Activated CD4-positive, alpha-beta T cell treated with anti-CD3 and anti-CD28 coated beads, Interleukin-2, amount 50 U/mL, for 1 hour (primary cell): ENCODE measurements at places on chromosomes 16 and 17.
A peak's percentile ranks its signal among the peaks of the same experiment; 100 is the strongest.

- no peak for DNase-seq
Observed at GRCh38 chr17:37092071-37092470, 143.3 kb downstream of the AATF start.

GRCh38 chr17:81932333-81932983 is 4.6 kb downstream of the PYCR1 start:
- DNase-seq, result no peak

GRCh38 chr16:66636199-66636598 is 31.7 kb downstream of the CMTM3 start:
- DNase-seq, result no peak

DNA sequence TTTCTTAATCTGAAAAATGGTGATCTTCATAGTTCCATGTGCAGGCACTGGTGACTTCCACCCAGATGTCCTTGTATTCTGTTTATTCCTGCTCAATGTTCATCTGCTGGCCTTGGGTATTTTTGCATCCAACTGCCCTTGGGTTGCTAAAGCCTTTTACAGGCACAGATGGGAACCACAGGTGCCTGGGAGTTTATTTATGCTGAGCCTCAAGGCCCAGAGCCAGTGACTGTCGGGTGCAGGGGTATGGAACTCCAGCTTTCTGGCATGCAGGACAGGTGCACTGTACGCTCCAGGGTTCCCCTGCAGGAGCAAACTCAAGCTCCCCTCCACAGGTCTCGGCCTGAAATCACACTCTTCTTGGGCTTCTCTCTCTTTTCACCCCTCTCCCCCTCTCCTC is 22.3 kb downstream of the DYNLRB2 start:
- DNase-seq, result no peak

DNA sequence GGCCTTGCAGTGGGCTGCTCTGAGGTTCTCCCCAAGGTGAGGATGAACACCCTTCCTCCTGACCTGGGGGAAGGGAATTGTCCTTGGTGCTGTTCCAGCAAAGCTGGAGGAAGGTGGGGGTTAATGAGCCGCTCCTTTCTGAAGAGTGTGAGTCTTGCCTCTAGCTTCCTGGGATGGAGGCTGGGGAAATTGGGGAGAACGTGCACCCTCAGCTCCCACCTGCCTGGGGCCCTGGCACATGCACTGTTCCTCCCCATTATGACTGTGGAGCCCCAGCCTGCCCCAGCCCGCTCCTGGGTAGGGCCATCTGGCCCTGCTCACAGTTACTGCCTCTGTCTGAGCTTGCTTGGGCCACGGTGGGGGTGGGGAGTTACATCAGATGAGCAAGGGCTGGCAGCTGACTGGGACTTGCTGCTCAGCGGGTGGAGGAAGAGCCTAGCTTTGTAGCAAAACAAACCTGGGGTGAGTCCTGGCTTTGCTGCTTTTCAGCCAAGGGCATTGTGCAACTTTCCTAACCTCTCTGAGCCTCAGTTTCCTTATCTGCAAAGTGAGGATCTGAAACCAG is 11.1 kb downstream of the TNS4 start:
- no peak for DNase-seq

DNA sequence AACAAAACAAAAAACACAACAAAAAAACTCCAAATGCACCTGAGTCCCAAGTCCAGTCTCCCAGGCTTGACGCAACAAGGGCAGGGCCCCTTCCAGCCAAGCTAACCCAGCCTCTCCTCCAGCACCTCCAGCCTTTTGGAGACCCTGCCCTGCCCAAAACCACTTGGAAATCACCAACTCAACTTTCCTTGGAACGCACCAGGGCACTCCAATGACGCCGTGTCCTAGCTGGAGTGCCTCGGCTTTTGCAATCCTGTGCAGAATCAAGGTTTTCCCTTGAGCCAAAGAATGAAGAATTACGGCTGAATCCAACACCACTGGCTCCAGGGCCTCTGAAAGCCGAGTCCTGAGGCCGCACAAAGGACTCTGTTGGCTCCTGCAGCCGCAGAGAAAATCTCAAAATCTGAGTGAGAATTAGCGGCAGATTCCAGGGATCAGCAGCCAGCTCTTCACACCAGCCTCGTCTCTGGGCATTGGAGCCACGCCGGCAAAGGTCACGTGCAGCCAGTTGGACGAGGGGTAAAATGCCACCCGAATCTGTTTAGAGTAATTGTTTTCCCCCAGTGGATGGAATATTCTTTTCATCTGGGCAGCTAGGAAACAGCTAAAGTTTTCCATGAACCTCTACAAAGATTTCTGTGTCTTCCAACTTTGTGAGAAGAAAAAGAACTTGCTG is 9.7 kb upstream of the BAIAP2 start:
- DNase-seq, result no peak

DNA sequence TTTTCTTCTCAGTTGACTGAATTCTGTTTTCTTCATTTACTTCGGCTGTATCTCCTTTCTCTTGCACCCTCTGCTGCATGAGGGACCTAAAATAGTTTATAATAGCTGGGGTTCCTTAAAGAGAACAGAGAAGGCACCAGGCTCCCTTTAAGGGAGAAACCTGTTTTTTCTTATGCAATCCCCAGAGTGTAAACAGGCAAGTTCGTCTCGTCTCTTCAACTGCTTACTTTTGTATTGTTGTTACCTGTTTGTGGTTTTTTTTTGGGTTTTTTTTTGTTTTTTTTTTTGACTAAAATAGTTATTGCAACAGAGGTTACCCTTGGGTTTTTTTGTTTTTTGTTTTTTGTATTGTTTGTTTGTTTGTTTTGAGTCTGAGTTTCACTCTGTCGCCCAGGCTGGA is 3.7 kb upstream of the LDHD start:
- no peak for DNase-seq

GRCh38 chr16:70276392-70276791 is 12.9 kb downstream of the AARS1 start:
- no peak for DNase-seq

DNA sequence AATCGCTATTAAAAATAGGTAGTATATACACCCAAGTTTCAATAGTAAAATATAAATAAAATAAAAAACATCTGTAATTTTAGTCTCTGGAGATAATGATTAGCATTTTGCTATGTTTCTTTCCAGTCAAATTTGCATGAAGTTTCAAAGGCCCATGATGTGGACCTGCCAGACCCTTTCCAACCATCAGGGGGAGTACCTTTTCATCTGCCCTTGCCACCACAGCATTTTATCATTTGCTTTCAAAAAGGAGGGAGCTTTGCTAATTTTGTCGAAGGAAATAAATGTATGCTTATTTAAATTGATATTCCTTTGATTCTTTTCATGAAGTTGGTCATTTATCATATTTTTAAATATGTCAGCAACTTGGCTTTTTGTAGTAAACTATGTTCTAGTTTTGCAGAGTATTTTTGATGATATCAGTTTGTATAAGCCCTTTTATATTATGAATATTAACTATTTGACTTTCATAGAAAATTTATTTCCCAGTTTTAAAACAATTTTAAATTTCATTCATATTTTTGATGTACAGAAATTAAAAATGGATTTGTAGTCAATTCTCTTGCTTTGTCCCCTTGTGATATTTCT is 115.2 kb upstream of the NETO2 start:
- no peak for DNase-seq

- peak; percentile 73 for DNase-seq
Observed at GRCh38 chr16:3879887-3880564, 487 bp downstream of the CREBBP start.

DNA sequence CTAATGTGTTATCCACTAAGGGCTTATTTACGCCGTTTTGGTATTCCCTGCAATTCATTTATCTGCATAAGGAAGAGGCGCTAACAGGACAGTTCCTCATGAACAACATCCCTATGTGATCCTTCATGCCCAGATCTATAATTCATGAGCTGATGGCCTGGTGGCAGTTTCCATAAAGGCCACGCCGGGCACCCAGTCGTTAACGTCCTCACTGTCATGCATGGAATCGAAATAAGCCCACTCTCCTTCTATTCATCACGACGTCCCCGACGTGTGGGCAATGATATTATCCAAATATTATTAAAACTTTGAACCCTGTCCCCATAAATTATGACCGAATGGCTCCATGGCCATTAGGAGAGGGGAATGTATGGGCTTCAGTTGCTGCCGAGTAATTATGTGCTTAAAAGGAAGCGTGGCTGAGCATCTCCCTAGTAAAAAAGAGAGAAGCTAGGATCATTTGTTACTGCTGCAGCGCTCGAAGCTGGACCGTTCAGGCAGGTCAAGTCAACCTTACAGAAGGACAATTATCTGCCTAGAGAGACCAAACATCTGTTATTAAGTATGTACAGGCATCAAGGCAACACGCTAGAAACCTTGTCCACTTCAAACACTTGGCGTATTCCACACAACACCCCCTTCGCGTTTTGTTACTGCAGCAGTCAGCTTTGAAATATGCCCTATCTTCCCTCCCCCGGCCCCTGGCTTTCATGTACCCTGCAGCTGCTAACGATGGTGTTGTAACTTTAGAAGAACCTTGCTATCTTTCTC is 94.0 kb upstream of the SALL1 start:
- DNase-seq, result no peak

- DNase-seq, result no peak
Observed at GRCh38 chr17:15117239-15117638, 147.9 kb downstream of the PMP22 start.

DNA sequence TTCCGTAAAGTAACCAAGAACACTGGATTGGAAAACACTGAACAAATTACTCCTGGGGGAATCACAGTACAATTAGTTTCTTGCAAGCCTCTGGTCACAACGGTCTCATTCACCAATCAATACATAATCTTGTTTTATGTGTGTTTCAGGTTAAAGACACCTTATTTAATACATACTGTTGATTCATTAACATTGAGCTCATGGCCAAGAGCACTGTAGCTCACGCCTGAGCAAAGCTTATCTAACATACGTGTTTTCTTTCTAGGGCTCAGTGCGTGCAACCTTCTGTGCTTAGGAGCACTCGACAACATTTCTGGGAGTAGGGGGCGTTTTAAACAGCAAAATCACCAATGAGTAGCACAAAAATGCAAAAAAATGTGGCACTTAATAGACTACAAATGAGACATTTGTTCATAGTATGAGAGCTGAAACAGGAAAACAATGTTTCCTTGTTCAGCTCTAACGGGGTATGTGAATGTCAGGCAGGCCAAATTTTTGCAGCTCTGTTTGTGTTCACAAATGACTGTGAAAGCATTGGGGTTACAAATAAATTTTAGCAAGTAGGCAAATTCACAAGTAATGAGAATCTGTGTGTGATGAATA is 206.2 kb downstream of the CNTNAP4 start:
- DNase-seq, result no peak

GRCh38 chr17:8393470-8394231 is 4.0 kb downstream of the RNF222 start:
- DNase-seq, result peak; percentile 20

- DNase-seq, result peak; percentile 31
Observed at GRCh38 chr17:35568561-35568960, 7.9 kb upstream of the SLFN14 start.

DNA sequence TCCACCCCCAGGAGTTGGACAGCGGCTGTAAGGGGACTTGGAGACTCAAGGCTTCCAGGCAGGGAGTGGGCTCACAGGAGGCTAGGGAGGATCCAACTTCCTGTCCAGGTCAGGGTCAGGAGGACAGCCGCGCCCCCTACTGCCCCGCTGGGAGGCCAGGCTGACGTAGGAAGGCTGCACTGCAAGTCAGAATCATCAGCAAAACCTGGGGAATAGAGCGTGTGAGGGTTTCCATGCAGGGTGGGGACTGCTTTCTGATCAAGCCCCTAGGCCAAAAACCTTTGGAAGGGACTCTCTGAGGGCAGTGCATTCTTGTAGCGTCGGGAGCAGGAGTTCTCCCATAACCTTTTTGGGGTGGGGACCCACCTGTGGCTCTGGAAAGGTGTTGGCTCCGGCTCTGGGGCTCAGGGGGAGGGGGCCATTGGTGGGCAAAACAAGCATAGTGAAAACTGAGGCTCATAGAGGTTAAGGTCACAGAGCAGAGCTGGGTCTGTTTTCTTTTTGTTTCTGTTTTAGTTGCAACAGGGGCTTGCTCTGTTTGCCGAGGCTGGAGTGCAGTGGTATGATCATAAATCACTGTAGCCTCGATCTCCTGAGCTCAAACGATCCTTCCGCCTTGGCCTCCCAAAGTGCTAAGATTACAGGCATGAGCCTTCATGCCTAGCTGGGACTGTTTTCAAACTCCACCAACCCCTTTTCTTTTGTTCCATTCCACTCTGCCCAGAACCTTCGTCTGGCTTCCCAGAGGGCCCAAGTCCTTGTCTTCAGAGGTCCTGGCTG is 22.1 kb downstream of the RAI1 start:
- DNase-seq, result no peak

DNA sequence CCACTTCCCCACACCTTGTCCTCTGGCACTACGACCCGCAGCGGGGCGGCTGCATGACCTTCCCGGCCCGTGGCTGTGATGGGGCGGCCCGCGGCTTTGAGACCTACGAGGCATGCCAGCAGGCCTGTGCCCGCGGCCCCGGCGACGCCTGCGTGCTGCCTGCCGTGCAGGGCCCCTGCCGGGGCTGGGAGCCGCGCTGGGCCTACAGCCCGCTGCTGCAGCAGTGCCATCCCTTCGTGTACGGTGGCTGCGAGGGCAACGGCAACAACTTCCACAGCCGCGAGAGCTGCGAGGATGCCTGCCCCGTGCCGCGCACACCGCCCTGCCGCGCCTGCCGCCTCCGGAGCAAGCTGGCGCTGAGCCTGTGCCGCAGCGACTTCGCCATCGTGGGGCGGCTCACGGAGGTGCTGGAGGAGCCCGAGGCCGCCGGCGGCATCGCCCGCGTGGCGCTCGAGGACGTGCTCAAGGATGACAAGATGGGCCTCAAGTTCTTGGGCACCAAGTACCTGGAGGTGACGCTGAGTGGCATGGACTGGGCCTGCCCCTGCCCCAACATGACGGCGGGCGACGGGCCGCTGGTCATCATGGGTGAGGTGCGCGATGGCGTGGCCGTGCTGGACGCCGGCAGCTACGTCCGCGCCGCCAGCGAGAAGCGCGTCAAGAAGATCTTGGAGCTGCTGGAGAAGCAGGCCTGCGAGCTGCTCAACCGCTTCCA is 2.6 kb downstream of the METTL26 start:
- DNase-seq, result no peak

DNA sequence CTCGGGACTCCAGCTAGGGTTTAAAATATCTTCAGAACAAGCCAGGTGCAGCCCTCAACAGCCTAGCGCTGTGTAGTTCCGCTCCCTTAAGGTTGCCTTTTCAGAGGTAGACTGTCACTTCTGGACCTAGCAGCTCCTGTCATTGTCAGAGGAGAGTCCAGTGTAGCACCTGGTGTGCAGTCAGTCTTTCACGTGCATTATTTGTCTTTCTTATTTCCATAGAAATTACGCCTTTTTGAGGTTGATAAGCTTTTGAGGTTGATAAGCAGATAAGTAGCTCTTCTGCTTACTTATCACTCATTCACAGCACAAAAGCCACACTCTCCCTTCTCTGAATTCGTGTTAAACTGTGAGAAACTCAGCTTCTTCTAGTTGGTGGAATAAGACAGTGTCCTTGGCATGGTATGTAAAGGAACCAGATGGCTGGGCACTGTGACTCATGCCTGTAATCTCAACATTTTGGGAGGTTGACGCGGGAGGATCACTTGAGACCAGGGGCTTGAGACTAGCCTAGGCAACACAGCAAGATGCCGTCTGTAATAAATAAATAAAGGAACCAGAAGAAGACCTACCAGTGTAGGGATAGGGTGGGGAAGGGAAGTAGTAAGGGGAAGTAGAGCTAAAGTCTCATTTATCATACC is 10.2 kb downstream of the EEF2K start:
- no peak for DNase-seq
